ENCODE measurements at places on chromosomes 6 and 20.

GRCh38 chr6:5108536-5109150 lies 23.5 kb downstream of the PPP1R3G start:
- DNase-seq = no peak

DNA sequence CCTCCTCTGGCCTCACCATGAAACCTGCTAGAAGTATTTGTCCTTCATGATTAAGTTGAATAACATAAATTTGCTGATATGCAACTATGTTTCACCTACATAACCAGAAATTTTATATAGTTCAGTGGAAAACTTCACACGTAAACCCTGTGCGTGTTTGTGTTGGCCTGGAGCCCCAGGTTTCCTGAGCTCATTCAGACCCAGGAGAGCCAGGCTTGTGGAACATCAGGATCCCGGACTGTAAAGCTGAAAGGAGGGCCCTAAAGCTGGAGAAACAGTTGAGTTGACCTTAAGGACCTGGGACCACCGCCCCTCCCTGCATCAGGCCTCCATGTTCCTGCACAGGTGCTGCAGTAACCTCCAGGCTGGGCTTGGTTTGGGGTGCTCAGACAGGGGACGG lies 3.1 kb upstream of the SPATS1 start:
- DNase-seq = no peak

DNA sequence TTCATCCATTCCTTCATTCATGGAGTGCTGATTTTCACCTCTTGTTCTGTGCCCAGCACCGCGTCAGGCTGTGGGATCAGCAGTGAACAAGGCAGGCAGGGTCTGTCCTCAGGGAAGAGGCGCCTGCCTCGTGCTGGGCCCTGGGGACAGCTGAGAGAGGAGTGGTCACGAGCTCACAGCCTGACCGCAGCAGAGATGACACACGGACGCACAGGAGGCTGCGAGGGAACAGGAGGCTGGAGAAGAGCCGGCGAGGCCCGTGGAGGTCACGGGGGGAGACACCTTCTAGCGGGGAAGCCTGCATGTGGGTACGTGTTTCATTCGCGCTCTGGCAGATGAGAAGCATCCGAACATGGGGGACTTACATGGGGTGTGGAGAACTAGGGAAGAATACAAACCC lies 27.5 kb downstream of the PXDC1 start:
- DNase-seq = no peak

GRCh38 chr20:17014217-17014616 lies 212.6 kb upstream of the PCSK2 start:
- DNase-seq = no peak

DNA sequence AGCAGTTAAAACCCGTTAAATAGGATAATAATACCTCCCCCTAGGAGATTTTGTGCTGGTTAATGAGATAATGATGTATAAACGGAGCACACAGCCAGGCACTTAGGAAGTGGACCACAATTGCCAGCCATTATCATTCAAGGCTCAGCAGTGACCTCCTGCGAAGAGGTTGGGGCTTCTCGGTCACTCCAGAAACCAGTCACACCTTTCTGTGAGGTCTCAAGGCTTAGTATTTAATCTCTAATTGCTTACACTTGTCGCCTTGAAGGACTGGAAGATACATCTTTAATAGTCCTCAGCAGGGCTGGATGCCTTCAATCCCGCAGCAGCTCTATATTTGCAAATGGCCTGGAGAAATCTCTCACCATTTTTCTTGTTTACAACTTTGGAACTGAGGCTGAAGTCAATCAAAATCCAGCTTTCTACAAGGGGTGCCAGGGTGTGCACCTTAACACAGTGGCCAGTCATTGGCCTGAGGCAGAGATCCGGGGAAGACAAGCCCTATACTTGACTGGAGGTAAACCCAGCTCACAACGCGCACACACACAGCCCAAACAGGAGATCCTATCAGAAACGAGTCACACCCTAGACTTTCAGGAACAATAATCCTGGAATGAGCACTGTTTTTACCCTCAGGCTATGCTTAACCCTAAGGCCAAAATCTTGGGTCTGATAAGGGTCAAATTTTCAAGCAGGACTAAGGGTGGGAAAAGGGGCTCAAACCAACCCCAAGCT lies 1.2 kb downstream of the POU5F1 start:
- no peak for DNase-seq

GRCh38 chr20:7924692-7925091 lies 15.6 kb downstream of the HAO1 start:
- DNase-seq = no peak

- no peak for DNase-seq
Measured at GRCh38 chr6:41937861-41938574, 3.6 kb downstream of the CCND3 start.

DNA sequence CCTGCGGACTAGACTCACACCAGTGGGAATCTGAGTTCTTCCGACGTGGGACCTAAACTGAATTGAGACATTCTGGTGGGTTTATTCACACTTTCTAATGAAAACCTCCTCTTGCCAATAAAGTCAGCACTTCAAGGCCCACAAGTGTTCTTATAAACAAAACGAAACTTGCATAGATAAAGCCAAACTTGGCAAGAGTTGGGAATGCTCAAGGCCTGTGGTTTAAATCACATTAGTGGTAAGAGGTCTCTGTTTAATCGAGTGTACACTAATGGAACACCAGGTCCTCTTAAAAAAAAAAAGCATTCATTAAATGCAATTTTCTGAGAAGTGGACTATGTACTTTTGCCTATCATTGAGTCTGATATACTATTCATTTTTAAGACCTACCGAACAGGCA lies 143.3 kb downstream of the SMOC2 start:
- no peak for DNase-seq

- no peak for DNase-seq
Measured at GRCh38 chr20:32350421-32350820, 7.7 kb upstream of the ASXL1 start.

- no peak for DNase-seq
Measured at GRCh38 chr6:11224252-11224965, 8.1 kb downstream of the NEDD9 start.

DNA sequence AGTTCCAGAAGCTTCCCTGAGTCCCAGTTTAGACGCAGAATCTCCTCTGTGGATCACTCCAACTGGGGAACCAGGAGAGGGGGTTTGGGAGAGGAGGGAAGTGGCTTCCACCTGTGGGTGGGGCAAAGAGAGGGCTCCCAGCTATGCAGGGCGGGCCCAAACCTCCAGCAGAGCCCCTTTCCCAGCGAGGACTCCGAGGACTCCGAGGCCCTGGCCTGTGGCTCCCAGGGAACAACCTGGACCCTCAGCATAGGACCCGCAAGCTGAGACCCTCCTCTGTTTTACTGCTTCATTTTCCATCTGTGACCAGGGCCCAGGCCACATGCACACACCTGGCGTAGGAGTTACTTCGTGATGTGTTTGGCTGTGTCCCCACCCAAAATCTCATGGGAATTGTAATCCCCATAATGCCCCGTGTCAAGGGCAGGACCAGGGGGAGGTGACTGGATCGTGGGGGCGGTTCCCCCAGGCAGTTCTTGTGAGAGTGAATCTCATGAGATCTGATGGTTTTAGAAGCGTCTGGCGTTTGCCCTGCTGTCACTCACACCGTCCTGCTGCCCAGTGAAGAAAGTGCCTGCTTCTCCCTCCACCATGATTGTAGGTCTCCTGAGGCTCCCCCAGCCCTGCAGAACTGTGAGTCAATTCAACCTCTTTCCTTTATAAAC lies 27.9 kb downstream of the NTSR1 start:
- DNase-seq = no peak

DNA sequence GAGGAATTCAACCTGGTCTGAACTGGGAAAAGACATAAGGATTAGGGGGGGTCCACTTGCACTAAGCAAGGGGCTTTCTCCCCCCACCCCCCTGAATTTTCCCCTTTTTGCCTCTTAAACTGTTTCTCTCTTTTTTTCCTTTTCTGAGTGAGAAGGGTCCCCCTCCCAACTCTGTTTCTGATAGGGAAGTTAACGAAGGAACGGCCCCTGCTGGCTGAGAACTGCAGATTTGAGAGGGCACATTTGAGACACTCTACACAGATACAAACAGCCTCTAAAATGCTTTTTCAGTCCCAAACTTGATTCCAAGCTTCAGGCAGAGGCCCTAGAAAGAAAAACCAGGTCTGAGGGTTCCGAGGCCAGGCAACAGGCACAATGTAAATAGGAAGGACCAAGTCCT lies 91.7 kb downstream of the JARID2 start:
- DNase-seq = no peak

DNA sequence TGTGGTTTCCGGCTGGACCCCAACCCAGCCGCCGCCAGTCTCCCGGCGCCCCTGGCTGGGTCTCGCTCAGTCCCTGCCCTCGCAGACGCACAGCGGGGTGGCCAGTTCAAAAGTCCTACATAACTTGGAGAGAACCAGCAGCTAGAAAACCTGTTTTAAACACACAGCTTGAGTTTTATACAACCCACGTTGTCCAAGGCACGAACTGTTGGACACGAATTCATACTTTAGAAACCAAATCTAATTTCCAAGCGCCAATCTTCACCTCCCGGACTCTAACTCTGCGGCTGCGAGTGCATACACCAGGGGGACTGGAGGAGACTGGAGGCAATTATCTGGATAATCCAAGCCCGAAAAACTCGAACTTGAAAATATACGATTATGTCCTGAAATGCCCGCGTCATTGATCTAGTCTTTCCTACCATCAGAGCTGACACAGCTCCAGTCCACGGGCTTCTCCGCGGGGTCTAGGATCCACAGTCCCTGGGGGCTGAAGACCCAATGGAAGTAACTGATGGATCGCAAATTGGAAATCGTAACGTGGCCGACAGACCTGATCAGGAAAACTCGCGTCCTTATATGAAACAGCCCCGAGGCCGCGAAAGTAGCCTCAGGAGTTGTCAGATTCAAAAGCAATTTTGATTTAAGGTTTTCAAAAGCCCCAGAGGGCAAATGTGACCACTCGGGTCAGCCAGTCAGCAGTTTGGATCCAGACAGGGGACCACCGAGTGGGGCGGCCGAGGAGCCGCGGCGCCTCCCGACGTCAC lies 843 bp upstream of the HEY2 start:
- no peak for DNase-seq

DNA sequence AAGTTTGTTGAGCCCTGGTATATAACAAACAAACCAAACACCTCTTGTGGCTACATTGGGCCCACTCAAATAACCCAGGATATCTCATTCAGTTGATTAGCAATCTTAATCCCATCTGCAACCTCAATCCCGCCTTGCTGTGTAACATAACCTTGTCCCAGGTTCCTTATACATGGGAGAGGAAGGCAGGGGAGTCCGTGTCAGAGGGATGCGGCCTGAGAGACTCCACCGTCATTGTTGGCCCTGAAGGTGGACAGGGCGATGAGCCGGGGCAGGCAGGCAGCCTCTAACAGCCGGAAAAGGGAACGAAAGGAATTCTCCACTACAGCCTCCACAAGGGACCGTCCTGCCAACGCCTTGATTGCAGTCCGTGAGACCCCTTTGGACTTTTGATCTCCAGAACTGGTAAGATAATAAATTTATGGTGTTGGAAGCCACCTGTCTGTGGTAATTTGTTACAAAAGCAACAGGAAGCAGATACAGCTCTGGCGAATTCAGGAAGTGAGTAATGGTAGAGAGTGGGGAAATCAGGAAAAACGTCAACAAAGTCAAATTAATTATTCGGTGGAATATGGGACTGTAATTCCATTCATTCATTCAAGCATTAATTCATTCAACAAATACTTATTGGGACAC lies 124.5 kb upstream of the SALL4 start:
- no peak for DNase-seq

Measured in cortex of kidney (tissue), 1 donor.